H9 (cell line): ENCODE measurements at places on chromosomes 2 and 18. TPM values are rescaled to one million over a fixed set of nuclear protein-coding genes. Genes with fewer than 3 reads are reported as not detected.

Gene FARSB
- 31.2 and 32.1 TPM in 2 replicates for total RNA-seq

Gene SLC35G4
- total RNA-seq, result not detected in 2 replicates

Gene DNAJC5G
- total RNA-seq, result 0.37 and 0.44 TPM in 2 replicates

Gene SERPINB12
- total RNA-seq, result not detected in 2 replicates

Gene NT5C1B
- total RNA-seq, result not detected in 2 replicates

Gene CYP26B1
- 0.20 and 0.22 TPM in 2 replicates for total RNA-seq
